ENCODE measurements at places on chromosomes 1 and 21.

DNA sequence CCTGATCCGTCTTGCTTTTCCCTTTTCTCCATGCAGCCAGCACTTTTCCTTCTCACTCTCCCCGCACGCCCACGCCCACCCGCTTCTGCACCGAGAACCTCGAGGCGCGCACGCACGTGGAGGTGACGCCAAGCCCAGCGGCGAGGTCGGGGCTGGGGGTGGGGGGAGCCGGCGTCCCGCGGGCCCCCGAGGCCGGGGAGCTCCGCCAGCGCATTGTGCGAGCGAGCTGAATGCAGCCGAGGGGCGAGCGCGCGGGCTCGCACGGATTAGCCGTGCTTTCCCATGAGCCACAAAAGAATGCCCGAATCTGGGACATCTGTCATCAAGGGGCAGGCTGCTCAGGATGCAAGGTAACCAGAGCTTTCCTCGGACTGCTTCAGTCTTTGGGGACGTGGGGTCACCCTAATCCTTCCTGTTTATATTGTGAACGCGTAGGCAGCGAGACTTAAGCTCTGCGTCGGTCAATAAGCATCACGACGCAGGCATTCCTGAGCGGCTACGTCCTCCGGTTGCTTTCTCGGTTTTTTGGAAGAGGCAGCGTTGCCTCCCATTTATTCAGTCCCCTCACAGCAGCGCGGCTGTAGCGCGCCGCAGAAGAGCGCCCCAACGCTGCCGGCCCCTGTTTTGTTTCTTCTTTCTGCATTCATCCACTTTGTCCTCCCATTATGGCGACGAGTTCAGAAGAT is 67.3 kb upstream of the AKT3 start:
- no peak for DNase-seq

DNA sequence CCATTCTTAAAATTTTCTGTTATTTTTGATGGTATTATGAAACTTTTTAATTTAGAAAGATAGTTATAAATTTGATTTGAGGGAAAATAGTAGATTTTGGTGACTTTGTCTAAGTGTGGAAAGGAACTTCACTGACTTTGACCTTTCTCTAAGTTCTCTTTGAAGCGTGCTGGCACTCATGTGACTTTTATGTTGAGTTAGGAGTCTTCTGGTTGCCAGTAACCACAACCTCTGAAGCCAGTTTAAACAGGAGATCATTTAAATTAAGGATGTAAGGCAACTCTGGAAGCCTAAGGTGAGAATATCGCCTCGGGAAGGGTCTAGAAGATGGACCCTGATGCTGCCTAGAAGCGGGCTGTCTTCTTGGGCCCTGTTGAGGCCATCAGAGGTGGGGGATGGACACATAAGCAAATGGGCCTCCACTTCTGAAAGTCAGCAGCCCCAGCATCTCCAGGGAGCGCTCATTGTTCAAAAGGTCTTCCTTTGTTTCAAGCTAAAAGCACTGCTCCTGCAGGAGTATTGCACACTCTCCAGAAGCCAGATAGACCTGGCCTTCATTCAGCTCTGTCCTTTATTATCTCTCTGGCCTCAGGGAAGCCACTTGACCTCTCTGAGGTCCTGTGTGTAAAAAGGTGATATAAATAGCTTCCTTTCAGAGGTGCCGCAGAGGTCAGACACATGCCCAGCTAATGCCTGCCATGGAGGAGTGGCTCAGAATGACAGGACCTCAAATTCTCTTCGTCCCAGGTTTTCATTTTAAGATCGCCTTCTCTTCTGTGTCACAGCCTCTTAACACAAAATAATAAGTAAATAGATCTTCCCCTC is 5.1 kb upstream of the RCAN1 start:
- DNase-seq, result no peak

DNA sequence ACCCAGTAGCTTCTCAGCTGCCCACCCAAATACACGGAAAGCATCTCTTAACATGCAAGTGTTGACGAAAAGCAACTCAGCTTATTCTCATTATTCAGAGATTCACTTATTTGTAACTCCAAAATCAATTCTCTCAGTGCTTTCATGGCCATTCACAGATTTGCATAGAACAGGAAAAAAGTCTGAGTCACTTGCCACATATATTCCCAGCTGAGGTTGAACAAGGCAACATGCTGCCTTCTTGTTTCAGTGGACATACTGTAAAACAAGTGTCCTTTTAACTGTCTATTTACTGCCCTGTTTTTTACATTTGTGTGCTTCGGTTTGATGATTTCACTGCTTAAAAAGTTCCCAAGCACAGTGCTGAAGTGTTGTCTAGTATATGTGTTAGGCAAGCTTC is 273.0 kb downstream of the LTN1 start:
- DNase-seq, result no peak

- no peak for DNase-seq
These were observed 26.3 kb downstream of the ZNF648 start for GRCh38 chr1:182035097-182035770.

DNA sequence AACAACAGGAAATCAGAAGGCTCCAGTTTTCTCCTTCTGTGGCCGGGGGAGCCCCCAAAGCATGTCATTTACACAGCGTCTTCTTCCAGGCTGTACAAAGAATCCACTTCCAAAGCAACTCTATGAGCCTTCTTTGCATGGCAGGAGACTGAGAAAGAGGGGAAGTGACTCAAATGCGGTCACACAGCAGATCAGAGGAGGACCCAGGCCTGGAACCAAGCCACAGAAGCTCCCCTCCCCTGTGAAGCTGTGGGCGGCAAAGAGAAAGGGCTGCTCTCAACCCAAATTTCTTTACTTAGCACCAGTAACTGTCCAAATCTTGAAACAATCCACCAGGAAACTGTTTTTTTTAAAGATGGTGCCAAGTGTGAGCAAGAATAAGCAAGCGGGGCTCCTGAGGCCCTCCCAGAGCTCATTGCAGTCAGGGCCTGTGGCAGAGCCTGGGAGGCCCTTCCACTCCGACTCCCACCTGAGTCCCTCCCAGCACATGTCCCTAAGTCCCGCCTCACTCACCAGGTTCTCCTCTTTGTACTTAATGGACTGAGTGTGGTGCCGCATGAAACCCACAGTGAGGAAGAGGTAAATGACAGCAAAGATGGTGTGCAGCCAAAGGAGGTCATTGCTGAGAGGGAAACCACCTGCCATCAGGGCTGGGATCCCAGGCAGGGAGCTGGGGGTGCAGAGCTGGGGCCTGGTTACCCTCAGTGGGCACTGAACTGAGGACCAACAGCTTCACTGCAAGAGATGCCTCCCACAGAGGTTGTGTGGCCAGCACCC is 15.9 kb downstream of the TMEM63A start:
- no peak for DNase-seq

DNA sequence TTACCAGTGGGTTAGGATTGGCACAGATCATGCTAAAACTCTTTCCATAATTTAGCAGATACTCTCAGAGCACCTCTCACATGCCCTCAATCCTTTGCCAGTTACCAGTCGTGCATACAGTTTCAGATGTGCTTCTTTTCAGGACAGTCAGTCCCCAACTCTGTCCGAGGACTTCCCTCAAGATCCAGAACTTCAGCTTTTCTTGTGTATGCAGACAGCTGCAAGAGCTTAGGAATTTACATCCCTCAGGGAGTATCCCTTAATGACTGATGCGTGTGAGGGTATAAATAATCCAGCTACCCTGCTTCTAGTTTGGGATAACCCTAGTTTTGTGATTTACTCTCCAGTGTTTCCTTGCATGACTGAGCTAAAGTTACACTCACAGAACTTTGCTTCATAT is 393.0 kb upstream of the PLXNA2 start:
- DNase-seq, result no peak

DNA sequence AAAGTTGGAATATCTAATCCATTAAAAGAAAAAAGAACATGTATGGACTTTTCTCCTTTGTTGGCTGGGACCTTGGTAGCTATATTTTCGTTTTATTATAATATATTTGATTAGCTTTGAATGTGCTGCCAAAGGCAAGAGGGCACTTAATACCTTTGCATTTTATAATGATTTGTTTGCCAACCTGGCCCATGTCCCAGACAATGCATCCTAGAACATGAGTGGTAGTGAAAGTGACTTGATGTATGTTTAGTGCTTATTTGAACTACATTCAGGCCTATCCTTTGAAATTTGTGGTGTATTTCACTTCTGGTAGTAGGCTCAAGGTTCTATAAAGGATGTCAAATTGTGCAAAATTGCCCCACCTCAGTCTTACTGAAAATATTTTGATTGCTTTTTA is 25.9 kb downstream of the CACHD1 start:
- DNase-seq, result no peak

DNA sequence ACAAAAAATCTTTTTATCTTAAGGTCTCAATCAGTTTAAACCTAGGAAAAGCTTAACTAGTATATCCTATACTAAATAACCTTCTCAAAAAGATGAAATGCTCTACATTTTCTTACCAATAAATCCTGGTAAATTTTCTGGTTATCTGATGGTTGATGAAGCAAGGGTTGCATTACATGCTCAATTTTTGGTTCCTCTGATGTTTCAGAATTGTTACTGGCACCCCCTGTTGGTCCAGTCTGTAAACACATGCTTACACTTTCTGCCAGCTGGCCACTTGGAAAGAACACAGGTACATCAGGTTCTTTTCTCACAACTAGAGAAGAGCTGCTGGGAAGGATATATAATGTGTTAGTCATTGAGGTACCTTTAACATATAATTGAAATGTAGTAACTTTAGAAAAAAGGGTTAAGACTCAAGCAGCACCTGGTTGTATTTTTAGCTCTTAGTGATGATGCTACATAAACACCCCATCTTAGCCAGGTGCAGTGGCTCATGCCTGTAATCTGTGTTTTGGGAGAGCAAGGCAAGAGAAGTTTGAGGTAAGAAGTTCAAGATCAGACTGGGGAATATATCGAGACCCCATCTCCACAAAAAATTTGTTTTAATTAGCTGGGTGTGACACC is 30.9 kb upstream of the TAL1 start:
- no peak for DNase-seq

- no peak for DNase-seq
These were observed 35.5 kb downstream of the COA6 start for GRCh38 chr1:234408757-234409156.

GRCh38 chr21:37984416-37984815 is 68.2 kb upstream of the KCNJ6 start:
- DNase-seq, result no peak

DNA sequence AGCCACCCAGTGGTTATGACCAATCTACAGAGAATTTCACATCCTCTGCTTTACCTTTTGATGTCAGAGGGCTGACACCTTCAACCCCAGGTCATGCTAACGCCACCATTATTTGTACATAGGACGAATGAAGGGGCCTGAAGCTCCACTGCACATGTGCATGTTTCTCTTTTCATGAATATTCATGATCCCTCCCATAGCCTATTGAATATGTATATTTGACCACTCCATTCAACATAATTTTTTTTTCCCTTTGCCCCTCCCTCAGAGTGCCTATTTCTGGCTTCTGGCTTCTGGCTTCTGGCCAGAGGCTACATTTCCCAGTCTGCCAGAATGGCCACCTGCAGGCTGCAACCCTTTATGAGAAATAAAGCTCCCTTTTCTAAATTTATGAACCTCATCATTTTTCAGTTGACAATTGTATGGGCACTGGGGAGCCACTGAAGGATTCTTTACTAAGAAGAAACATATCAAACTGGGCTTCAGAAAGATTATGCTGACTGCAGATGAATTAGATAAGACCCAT is 406.7 kb downstream of the SIPA1L2 start:
- no peak for DNase-seq

GRCh38 chr1:44072204-44072603 is 40.9 kb upstream of the SLC6A9 start:
- DNase-seq, result no peak

DNA sequence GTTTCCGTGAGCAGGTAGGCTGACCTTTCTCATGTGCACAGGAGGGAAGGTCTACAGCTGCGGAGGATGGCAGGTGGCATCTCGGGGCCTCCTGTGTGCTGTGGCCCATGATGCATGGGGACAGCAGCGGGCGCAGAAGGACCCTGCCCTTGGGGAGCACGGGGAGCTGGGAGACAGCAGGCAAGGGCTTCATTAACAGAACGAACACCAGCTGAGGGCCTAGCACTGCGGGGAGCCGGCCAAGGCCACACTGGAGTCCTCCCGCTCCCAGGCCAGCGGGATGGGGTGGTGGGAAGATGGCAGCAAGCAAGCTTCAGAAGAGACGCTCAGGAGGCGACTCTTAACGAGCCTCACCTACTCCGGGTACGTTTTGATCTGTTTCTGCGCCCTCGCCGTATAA is 66.6 kb downstream of the SCCPDH start:
- no peak for DNase-seq

All from hypothalamus (tissue), 51 donors.